NB4 (cell line): ENCODE measurements at places on chromosomes 2 and 18.

- no peak for DNase-seq
Measured at GRCh38 chr2:9763356-9764152, 79.7 kb upstream of the TAF1B start.

DNA sequence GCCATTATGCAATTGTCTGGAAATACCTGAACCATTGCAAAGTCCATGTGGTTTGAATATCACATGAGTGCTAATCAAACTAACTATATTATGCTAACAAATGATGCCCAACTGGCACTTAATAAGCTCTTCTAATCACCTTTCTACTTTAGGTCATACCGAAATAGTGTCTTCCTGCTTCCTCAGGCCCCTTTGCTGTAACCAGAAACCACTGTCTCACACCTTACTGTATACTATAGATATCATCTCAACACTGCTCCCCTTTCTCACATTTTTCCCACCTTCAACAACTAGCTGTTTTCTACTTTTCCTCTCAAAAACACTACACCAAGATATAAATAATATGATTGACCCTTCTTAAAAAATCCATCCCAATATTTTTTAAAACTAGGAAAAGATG, 633.9 kb downstream of the BCL11A start:
- no peak for DNase-seq

- no peak for DNase-seq
Measured at GRCh38 chr2:84443477-84443876, 15.6 kb downstream of the SUCLG1 start.

DNA sequence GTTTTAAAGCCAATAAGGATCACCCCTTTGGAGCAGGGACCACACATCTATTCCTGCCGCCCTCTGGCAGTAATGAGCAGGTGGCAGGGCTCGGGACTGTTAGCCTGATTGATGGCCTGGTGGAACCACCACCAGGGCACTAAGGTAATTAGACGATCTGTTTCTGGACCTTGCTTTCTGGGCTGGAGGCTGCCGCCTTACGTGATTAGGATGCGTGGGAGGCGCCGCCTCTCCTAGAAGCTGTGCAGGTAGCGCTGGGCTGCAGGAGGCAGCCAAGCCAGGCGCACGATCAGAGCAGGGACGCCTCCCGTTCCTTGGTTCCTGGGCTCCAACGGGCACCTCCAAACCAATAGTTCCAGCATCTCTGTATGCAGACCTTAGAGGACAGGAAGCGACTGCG, 242.6 kb upstream of the RAB12 start:
- no peak for DNase-seq

- DNase-seq: no peak
Measured at GRCh38 chr2:208620487-208620978, 213.9 kb downstream of the PTH2R start.

- DNase-seq: no peak
Measured at GRCh38 chr2:44191739-44192138, 23.1 kb downstream of the PPM1B start.

- no peak for DNase-seq
Measured at GRCh38 chr2:236803621-236804020, 234.0 kb downstream of the ACKR3 start.

- no peak for DNase-seq
Measured at GRCh38 chr2:58667137-58667774, 426.1 kb upstream of the FANCL start.

- DNase-seq: peak; percentile 58
Measured at GRCh38 chr2:18749912-18750526, 160.7 kb upstream of the NT5C1B start.

- peak; percentile 46 for DNase-seq
Measured at GRCh38 chr2:28610583-28611201, 114.8 kb downstream of the PLB1 start.

GRCh38 chr2:111897924-111898702, at the start of gene MERTK:
Gene MERTK (plus strand): TSS chr2:111898607. CDS start chr2:111898736, 129 bp downstream.
- DNase-seq: peak; percentile 92

- no peak for DNase-seq
Measured at GRCh38 chr2:24511198-24511597, 20.1 kb downstream of the NCOA1 start.

DNA sequence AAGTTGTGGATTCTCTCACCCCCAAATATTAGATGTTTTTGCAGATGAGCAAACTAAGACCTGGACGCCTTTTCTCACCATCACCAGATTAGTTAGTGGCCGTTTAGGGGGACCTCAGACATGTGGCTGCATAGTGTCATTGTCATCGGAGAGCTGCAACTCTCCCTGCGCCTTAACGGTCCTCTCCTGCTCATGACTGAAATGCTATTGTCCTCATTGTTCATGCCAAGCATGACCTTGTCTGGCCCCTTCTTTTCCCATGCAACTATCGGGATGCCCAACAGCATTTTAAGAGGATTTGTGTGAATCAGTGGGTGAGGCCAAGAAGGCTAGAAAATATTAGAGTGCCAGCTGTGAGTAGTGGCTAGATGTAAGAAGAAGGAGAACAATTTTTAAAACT, 174.2 kb downstream of the SOCS6 start:
- DNase-seq: no peak

DNA sequence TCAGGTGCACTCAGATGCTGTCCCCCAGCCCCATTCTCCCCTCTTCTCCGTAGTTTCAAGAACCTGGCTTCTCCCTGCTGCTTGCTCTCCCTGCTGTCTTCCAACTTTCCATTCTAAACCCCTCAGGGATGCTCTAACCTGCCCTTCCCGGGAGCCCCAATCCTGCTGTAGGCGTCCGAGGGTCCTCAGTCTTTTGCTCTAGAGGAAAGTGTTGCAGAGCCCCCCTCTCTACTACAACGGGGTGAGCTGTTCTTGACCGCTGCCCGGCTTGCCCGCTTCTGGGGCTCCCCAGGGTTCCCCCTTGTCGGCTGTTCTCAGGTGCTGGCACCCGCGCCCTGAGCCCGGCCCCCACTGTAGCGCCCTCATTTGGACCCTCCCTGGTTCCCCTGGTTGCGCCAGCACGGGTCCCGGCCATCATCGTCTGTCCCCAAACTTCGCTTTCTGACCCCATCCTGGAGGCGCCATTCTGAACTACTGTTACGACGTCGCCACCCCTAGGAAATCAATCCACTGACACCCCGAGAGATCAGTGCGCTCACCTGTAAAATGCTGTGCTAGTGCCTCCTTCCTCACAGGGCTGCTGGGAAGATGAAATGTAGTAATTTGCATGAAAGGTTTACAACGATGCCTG, 31.9 kb upstream of the REG3G start:
- no peak for DNase-seq

DNA sequence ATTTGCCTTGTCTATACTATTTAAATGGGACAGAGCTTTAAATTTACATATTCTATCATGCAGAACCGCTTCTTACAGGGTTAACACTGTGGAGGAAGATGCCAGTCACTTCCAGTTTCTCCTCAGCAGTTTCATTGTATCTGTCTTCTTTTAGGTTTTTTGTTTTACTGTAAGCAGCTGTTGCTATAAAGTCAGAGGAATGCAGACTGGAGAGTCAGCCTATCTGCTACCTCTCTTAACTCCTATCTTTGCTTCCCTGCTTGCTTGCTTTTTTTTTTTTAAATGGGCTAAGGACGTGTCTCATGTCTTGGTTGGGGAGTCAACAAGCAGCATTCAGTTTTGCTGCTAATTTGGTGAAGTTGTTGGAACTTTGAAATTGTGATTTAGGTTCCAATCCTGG, 8.9 kb downstream of the EPC2 start:
- no peak for DNase-seq

DNA sequence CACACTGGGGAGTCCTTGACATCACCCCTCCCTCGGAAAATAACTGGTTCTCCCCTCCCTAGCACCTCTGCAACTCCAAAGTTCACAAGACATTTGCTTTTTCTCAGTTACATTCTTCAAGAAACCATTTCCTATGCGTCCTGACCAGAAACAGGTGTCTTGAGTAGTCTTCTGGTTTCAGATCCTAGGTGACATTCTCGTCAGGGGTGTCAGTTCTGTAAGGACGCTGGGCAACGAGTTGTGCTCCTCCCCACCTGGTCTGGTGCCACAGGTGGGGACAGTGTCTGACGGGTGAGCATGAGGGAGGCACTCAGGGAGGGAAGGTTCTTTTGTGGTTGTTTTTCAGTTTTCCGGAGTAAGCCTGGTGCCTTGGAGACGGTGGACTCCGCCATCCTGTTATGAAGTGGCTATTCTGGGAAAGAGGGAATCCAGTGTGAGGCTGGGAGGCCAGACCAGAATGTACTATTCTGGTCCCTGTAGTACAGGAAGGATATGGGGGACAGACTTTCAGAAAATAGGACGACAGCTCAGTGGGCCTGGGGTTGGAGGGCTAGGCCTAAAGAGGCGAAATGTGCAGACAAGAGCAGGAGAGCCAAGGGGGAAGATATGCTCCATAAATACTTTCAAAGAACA, 50.6 kb downstream of the EPAS1 start:
- DNase-seq: no peak

- DNase-seq: peak; percentile 49
Measured at GRCh38 chr2:104412384-104412783, 441.5 kb upstream of the POU3F3 start.

DNA sequence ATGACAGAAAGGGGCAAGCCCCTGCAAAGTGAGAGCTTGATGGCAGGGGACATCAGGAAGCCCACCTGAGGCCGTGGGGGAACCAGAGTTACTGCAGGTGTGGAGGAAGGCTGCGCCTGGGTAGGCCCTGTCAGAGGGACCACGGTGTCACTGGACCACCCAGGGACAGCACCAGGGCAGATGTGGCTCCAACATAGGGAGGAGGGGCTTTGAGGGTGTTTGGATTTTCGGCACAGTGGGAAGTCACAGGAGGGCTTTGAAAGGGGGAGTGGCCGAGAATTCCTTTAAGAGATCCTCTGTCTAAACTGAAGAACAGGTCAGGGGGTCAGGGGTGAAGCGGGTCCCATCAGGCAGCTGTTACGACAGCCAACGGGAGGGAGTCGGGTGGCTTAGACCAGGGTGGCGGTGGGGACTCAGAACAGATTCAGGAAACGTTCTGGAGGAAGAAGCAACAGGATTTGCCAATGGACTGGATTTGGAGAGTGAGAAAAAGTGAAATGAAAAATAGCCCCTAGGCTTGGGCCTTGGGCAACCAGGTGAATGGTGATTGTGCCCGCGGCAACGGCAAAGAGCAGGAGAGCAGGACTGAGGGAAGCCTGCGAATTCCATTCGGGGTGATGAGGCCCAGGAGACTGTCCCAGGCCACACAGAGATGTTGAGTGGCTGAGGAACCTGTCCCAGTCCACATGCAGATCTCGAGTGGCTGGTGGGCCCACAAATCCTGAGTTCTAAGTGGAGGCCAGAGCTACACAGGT, 166.1 kb downstream of the LAMA1 start:
- DNase-seq: no peak

GRCh38 chr2:67950919-67951318, 111.9 kb downstream of the C1D start:
- DNase-seq: no peak

GRCh38 chr2:18376936-18377335, 183.5 kb downstream of the RDH14 start:
- no peak for DNase-seq

DNA sequence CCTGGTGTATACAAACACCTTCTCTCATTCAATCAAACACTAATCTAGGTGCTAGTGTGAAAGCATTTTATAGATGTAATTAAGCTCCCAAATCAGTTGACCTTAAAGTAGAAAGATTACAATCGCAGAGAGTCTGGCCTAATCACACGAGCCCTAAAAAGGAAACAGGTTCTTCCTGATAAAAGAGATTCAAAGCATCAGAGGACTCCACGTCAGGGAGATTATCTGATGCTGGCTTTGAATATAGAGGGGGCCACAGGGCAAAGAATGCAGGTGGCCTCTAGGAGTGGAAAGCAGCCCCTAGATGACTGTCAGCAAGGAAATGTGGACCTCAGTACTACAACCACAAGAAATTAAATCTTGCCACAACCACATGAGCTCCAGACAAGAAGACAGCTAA, 28.2 kb upstream of the ZC3H15 start:
- no peak for DNase-seq

DNA sequence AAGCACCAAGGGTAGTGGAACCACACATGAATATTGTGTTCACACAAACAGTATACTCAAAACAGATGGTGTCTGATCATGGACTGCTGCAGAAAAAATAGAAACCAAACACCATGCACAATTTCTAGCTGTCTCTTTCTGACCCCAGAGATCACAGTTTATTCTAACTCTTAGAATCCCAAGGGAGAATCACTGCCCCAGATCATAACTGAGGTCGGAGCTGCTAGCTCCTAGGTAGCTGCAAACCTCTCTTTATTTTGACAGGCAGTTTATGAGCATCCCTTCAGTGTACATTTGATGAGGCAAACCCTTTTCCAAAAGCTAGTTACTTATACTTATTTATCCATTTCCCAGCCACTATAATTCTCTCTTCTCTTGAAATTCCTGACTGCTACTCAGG, 439.1 kb upstream of the HNMT start:
- no peak for DNase-seq

- no peak for DNase-seq
Measured at GRCh38 chr2:102478686-102479470, 5.9 kb downstream of the SLC9A4 start.

DNA sequence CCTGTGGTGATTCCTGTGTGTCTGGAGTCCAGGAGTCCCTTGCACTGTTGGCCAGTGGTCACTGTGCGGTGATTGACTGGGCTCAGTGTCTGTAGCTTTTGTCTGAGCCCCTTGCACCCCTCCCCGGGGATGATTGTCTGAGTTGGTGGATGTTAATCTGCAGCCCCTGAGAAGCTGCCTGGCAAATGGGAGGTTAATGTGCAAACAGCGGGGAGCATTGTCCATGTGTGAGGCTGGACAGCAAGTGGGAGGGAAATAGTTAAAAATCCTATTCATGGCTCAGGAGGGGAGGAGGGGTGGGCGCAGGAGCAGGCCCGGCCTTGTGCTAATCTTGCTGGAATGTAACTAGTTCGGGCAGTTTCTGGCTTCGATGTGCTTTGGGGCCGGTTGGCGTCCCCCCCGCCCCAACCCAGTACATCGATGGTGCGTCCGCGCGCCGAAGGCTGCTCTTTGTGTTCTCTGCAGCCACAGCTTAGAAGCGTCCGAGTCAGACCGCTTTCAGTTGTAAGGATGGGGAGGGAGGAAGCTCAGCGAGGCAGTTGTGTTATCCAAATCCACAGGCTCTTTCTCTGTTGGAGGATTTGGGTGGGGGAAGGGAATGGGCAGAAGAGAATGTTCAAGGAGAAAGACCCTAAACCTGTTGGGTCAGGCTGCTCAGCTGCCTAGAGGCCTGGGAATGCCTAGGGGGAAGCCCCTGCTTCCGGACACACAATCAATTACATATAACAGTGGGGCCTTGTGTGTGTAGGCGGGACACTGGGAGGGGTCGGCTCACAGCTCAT, 71.8 kb downstream of the TGOLN2 start:
- no peak for DNase-seq

GRCh38 chr2:75500633-75501032, 60.1 kb downstream of the EVA1A start:
- DNase-seq: no peak

DNA sequence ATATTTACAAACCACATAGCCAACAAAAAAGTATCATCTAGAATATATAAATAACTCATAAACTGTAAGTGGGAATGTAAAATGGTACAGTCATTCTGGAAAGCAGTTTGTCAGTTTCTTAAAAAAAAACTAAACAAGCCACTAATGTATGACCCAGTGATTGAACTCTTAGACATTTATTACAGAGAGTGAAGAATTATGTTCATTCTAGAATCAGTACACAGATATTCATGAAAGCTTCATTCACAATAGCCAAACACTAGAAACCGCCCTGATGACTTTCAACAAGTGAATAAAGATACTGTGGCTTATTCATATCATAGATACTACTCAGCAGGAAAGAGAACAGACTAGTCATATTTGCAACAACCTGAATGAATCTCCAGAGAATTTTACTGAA, 1541.5 kb downstream of the LRP1B start:
- DNase-seq: no peak
